Activated CD4-positive, alpha-beta T cell treated with anti-CD3 and anti-CD28 coated beads, Interleukin-2, amount 10 ng/mL, durations not matched to agents 7 days and 5 days (primary cell): ENCODE measurements at places on chromosomes 11 and 22.
A peak's percentile ranks its signal among the peaks of the same experiment; 100 is the strongest.

GRCh38 chr22:50305923-50306566 lies 1.4 kb downstream of the PLXNB2 start:
- DNase-seq = no peak

GRCh38 chr22:49760630-49761571 lies 66.8 kb downstream of the BRD1 start:
- peak; percentile 22 for DNase-seq

DNA sequence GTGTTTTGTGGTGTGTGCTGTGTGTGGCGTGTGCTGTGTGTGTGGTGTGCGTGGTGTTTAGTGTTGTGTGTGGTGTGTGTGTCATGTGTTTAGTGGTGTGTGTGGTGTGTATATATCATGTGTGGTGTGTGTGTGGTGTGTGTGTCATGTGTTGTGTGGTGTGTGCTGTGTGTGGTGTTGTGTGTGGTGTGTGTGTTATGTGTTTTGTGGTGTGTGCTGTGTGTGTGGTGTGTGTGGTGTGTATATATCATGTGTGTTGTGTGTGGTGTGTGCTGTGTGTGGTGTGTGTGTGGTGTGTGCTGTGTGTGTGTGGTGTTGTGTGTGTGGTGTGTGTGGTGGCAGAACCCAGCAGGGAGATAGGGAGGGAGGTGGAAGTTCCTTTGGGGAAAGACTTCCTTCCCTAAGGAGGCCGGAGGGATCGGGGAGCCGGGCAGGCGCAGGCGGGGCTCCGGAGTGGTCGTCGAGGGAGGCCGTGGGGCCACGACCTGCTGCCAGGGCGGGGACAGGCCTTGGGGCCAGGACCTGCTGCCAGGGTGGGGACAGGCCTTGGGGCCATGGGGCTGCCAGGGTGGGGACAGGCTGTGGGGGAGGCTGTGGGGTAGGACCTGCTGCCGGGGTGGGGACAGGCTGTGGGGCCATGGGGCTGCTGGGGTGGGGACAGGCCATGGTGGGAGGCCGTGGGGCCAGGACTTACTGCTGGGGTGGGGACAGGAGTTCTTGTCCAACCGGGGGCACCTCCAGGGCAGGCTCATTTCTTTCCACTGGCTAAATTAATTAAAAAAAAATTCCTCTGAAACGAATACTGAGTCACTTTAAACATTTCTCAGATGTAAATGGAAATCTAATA lies 15.2 kb downstream of the PIM3 start:
- no peak for DNase-seq

DNA sequence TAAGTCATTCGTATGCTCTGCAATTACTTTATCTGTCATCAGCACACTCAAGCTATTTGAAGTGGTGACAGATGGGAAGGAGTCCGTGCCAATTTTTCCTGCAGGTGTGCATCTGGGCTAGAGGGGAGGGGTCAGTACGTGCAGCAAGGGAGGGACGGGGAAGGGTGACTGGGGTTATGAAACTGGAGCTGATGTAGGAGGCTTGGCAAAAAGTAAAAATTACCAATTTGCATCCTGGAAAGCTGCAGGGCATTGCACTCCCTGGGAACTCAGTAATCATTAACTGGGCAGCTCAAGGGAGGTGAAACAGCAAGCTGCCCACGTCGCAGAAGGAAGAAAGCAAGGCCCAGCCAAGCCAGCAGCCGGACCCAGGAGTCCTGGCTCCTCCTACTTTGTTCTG lies 87.1 kb upstream of the TMEM45B start:
- DNase-seq = no peak

GRCh38 chr11:250740-251299 lies 14.0 kb downstream of the PSMD13 start:
- DNase-seq = peak; percentile 89

- DNase-seq = no peak
These were observed 35.4 kb downstream of the FAM83F start for GRCh38 chr22:40030026-40030757.

DNA sequence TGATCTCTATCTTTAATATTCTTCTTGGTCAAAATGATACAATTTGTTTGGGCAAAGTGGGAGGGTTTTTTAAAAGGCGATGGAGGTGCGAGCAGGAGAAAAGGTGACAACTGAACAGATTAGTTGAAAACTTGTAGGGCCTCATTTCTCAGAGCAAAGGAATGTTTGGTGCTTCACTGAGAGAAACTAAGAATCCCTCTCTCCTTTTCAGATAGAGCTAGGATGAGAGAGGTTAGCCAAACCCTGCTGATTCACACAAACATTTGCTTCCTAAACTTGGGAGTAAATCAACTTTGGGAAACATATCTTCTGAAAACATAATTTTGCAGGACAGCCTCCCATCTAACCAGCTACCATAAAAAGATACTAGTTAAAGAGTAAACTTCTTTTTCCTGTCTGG lies 57.0 kb downstream of the PHF21A start:
- no peak for DNase-seq

- DNase-seq = peak; percentile 37
These were observed 461 bp downstream of the TBC1D10A start for GRCh38 chr22:30326255-30326705.
